ENCODE measurements at places on chromosomes 6 and 20. TPM values are rescaled to one million over a fixed set of nuclear protein-coding genes. Genes with fewer than 3 reads are reported as not detected.
A peak's percentile ranks its signal among the peaks of the same experiment; 100 is the strongest.

CPNE5 gene
- total RNA-seq, result 6.6 TPM

PLA2G7 gene
- not detected for total RNA-seq

SPINT4 gene
- not detected for total RNA-seq

SCUBE3 gene
- total RNA-seq, result 0.49 TPM

HUS1B gene
- total RNA-seq, result 0.98 TPM

TAF4 gene
- 9.6 TPM for total RNA-seq

GPR63 gene
- total RNA-seq, result 2.5 TPM

HRH3 gene
- total RNA-seq, result not detected

- DNase-seq, result no peak
- H3K36me3 ChIP-seq, result no peaks in the 10 kb centered on the region
- no peaks in the 10 kb centered on the region for H3K4me1 ChIP-seq
- H3K27ac ChIP-seq, result no peak overlapping the region
Observed at GRCh38 chr6:25381077-25381476, 101.9 kb downstream of the CARMIL1 start.

- no peaks in the 10 kb centered on the region for H3K27me3 ChIP-seq
- H3K27ac ChIP-seq, result peak overlapping the region; percentile 56
- peaks cover 60% of the 10 kb centered on the region for H3K4me1 ChIP-seq
- DNase-seq, result no peak
- H3K4me3 ChIP-seq, result no peak overlapping the region
Observed at GRCh38 chr20:17674722-17675518, 7.1 kb downstream of the RRBP1 start.

GRCh38 chr6:93272211-93272610, 147.1 kb downstream of the EPHA7 start:
- no peaks in the 10 kb centered on the region for H3K4me1 ChIP-seq
- no peak for DNase-seq
- H3K4me3 ChIP-seq, result no peak overlapping the region
- H3K27ac ChIP-seq, result no peak overlapping the region

DNA sequence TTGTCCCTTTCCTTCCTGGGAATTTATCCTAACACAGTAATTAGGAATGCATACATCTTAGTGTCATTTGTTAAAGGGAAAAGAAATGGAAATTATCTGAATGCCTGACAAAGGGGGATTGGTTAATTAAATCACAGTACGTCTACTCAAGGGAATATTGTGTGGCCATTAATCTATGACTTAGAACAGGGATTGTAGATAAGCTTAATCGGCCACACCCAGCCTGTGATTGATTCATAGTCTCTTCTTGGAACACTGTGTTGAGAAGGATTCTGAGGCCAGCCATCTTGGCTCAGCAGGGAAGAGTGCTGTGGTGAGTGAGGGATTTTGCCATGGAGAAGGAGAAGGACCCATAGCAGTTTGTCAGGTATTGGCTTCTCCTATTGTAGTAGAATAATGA, 50.5 kb downstream of the CTNNBL1 start:
- no peaks in the 10 kb centered on the region for H3K36me3 ChIP-seq
- peaks cover 8% of the 10 kb centered on the region for H3K4me1 ChIP-seq
- no peak overlapping the region for H3K27ac ChIP-seq
- H3K27me3 ChIP-seq, result no peaks in the 10 kb centered on the region
- no peak for DNase-seq
- H3K4me3 ChIP-seq, result no peak overlapping the region

DNA sequence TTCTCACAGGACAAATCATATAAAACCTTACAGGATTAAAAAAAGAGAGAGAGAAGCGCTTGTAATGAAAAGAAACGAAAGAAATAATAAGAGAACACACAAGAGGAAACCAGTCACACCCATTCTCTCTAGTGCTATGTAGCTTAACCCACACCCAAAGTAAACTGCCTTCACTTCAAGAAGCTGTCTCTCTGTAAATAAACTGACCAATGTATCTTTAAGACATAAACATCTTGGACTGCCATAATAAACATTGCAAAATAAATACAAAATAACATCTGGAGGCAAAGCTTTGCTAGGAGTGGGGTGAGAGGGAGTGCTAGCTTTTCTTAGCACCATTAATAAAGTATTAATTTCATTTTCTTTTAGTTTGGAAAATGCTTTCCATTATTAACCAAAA, 61.6 kb upstream of the RNF146 start:
- DNase-seq, result no peak
- no peaks in the 10 kb centered on the region for H3K4me1 ChIP-seq
- H3K4me3 ChIP-seq, result no peak overlapping the region
- no peaks in the 10 kb centered on the region for H3K27me3 ChIP-seq

GRCh38 chr6:13251242-13251641, 77.1 kb downstream of the TBC1D7 start:
- no peaks in the 10 kb centered on the region for H3K4me1 ChIP-seq
- H3K27ac ChIP-seq, result no peak overlapping the region
- H3K27me3 ChIP-seq, result no peaks in the 10 kb centered on the region
- H3K4me3 ChIP-seq, result no peak overlapping the region
- no peaks in the 10 kb centered on the region for H3K36me3 ChIP-seq

GRCh38 chr6:150149146-150149545, 6.3 kb downstream of the PPP1R14C start:
- peaks cover 13% of the 10 kb centered on the region for H3K4me1 ChIP-seq
- no peak overlapping the region for H3K27ac ChIP-seq
- H3K36me3 ChIP-seq, result no peaks in the 10 kb centered on the region
- no peak for DNase-seq
- peaks cover under 1% of the 10 kb centered on the region for H3K27me3 ChIP-seq

DNA sequence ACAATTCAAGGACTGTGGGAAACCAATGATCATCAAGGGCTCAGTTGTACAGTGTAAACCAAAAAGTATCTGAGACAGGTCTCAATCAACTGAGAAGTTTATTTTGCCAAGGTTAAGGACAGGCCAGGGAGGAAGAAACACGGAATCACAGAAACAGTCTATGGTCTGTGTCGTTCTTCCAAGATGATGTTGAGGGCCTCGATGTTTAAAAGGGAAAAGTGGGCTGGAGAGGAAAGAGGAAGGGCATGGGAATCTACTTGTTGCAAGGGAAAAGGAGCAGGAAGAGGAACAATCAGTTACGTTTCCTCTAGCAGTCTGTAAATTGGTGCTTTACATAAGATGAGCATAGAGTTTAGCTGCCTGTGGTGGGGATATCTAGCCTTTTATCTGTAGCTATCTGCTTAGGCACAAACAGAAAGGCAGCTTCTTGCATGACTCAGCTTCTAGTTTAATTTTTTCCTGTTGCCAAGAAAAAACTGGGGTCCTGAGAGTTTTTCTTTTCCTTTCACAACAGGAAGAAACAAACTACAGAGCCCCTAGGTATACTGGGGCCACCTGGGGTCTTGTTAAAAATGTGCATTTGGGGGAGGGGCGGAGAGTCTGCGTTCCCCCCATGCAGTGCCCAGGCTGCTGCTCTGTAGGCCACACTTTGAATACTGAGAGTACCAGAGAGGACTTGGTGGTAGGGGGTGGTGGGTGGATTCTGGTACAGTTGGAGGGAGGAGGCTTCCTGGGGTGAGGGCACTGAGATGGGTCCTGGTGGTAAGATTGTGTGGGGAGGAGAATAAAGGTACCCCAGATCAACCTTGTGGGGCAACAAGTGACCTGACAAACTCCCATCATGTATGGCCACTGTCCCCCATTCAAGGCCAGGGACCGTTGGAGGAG, 35.3 kb upstream of the EZR start:
- no peak for DNase-seq
- no peak overlapping the region for H3K4me3 ChIP-seq
- H3K4me1 ChIP-seq, result peaks cover 33% of the 10 kb centered on the region
- H3K27me3 ChIP-seq, result no peaks in the 10 kb centered on the region

GRCh38 chr6:136288566-136289326, 900 bp downstream of the BCLAF1 start:
- peaks cover 64% of the 10 kb centered on the region for H3K4me1 ChIP-seq
- DNase-seq, result no peak
- H3K27ac ChIP-seq, result peak overlapping the region; percentile 100
- no peaks in the 10 kb centered on the region for H3K27me3 ChIP-seq
- H3K36me3 ChIP-seq, result no peaks in the 10 kb centered on the region

- H3K27ac ChIP-seq, result no peak overlapping the region
- H3K4me1 ChIP-seq, result no peaks in the 10 kb centered on the region
- H3K27me3 ChIP-seq, result no peaks in the 10 kb centered on the region
Observed at GRCh38 chr20:52493171-52493721, 301.7 kb upstream of the ZFP64 start.

DNA sequence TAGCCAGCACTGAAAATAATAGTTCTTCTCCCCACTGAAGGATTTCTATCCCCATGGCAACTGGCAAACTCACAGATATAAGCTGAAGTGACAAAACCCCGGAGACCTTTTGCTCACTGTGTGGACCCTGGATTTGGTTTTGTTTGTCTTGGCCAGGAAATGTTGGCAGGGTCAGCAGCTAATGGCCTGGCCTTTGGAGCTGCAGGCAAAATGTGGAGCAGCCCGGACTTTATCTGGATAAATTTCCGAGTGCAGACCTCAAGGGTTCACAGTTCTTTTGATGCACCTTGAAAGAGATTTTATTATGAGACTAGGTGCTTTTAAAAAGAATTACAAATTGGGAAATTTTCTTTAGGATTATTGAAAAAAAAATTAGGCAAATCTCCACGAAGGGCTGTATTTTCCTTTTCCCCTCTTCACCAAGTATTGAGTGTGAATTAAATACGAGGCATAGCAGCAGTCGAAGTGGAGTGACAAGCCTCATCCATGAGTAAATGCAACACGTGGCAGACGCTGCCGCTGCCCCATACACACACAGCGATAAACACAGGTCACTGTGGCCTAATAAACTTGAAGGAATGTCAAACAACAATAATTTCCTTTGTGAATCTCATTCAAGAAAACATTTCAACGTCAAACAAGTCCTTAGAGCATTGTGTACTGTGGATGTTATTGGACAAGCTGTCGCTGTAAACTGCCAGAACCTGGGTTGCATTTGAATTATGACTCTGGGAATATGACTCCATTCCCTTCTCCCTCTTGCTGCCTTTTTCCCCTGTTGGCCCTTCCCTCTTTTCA, 35.1 kb upstream of the CCN6 start:
- peaks cover 64% of the 10 kb centered on the region for H3K4me1 ChIP-seq
- H3K27me3 ChIP-seq, result no peaks in the 10 kb centered on the region
- no peaks in the 10 kb centered on the region for H3K36me3 ChIP-seq
- H3K4me3 ChIP-seq, result no peak overlapping the region

- no peak overlapping the region for H3K4me3 ChIP-seq
- no peak for DNase-seq
- no peaks in the 10 kb centered on the region for H3K4me1 ChIP-seq
- no peaks in the 10 kb centered on the region for H3K27me3 ChIP-seq
Observed at GRCh38 chr6:14085176-14085787, 32.3 kb upstream of the CD83 start.

- peaks cover 17% of the 10 kb centered on the region for H3K4me1 ChIP-seq
- DNase-seq, result no peak
- H3K27ac ChIP-seq, result no peak overlapping the region
- H3K4me3 ChIP-seq, result no peak overlapping the region
Observed at GRCh38 chr6:53437557-53438202, 88.9 kb upstream of the ELOVL5 start.

DNA sequence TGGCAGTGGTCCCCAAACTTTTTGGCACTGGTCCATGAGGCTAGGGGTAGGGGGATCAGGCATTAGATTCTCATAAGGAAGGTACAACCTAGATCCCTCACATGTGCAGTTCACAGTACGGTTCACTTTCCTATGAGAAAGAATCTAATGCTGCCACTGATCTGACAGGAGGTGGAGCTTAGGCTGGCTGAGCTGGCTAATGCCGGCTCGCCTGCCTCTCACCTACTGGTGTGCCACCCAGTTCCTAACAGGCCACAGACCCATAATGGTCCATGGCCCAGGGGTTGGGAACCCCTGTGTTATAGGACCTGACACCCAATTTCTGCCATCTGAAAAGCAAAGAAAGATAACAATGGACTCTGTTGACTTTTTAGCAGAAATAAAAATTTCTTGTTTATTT, 199.6 kb downstream of the GMPR start:
- peaks cover 28% of the 10 kb centered on the region for H3K4me1 ChIP-seq
- no peaks in the 10 kb centered on the region for H3K27me3 ChIP-seq
- peak overlapping the region; percentile 60 for H3K27ac ChIP-seq
- H3K36me3 ChIP-seq, result no peaks in the 10 kb centered on the region

DNA sequence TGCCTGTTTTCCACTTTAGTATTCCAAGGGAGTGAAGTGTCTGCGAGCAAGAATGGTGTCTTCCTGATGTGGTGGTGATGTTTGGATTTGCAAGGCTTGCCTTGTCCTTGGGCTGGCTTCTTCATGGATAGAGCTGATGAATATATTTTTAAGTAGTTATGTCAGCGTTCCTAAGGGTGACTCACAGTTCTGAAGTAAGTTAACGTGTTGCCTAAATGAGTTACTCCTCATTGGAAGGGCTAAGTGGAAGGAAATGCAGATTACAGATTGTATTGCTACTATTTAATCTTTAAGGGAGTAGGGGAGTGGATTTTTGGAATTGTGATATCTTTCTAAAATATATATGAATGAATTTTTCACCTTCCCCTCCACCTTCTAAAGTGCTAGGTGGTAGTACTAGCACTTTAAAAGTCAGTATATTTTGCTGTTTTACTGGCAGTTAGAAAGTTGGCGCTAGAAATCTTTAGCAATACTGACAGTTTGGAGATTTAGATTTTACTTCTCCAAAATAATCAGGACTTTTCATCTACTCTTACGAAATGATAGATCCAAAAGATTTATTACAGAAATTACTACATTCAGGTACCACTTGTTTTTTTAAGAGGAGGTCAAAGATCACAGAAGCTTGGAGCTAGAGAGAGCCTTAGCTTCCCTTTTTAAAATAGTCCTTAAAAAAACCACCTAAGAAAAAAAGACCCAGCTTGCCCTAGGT, 197.4 kb downstream of the JARID2 start:
- H3K36me3 ChIP-seq, result no peaks in the 10 kb centered on the region
- H3K27me3 ChIP-seq, result no peaks in the 10 kb centered on the region
- no peak overlapping the region for H3K27ac ChIP-seq
- H3K4me1 ChIP-seq, result peaks cover 42% of the 10 kb centered on the region

GRCh38 chr20:2163757-2164156, 62.1 kb downstream of the STK35 start:
- H3K4me3 ChIP-seq, result no peak overlapping the region
- no peak overlapping the region for H3K27ac ChIP-seq
- no peaks in the 10 kb centered on the region for H3K36me3 ChIP-seq
- H3K27me3 ChIP-seq, result no peaks in the 10 kb centered on the region
- no peak for DNase-seq
- H3K4me1 ChIP-seq, result no peaks in the 10 kb centered on the region

- no peaks in the 10 kb centered on the region for H3K36me3 ChIP-seq
- no peaks in the 10 kb centered on the region for H3K27me3 ChIP-seq
- H3K27ac ChIP-seq, result no peak overlapping the region
- no peak for DNase-seq
Observed at GRCh38 chr6:136024711-136025110, 173.2 kb downstream of the PDE7B start.

GRCh38 chr6:88677356-88677755, 286.1 kb downstream of the RNGTT start:
- H3K27me3 ChIP-seq, result no peaks in the 10 kb centered on the region
- H3K36me3 ChIP-seq, result no peaks in the 10 kb centered on the region
- no peak for DNase-seq
- H3K27ac ChIP-seq, result no peak overlapping the region

GRCh38 chr6:41159415-41160082, 3.4 kb downstream of the TREM2 start:
- H3K36me3 ChIP-seq, result no peaks in the 10 kb centered on the region
- no peak overlapping the region for H3K27ac ChIP-seq
- no peaks in the 10 kb centered on the region for H3K27me3 ChIP-seq
- no peak for DNase-seq
- H3K4me1 ChIP-seq, result no peaks in the 10 kb centered on the region
- no peak overlapping the region for H3K4me3 ChIP-seq

Measured in vagina (tissue), 2 donors.